ENCODE measurements at places on chromosomes 11 and 22.

DNA sequence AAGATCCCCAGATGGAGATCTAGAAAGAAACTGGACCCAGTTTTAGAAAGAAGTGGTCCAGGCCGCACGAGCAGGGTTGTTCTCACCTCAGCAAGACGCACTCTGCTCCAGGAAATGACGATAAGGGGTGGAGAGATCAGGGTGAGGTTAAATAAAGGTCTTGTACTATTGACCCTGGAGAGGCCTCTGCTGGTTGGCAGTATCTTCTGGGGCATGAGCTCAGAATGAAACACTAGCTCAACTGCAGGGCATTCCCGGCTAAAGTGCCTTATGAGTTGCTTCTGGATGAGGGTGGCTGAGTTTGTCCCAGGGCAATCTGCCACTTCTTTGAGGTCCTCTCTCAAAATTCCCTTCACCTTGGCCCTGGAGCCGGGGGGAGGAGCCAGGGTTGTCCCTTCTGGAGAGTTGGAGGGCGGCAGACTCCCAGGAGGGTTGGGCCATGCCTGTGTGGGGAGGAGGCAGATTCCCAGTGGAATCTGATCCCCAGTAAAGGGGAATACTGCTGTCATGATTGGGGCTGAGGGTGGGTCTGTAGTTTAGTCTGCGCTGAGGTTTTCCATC, 10.9 kb downstream of the USP2 start:
- no peak for DNase-seq

DNA sequence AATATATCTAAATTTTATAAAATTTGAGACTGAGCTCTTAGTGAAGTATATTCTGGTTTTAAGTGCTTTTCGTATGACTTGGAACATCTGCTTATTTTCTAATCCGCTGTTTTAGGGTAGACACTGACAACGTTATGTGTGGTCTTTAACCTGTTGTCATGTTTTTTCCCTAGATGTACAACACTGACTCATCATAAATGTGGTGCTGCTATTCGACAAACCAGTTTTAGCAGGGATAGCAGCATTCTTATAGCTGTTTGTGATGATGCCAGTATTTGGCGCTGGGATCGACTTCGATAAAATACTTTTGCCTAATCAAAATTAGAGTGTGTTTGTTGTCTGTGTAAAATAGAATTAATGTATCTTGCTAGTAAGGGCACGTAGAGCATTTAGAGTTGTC, 23.8 kb upstream of the HIKESHI start:
- no peak for DNase-seq

GRCh38 chr11:62770778-62771143, 435 bp upstream of the TAF6L start:
- DNase-seq, result peak; percentile 50

GRCh38 chr22:29337631-29338284, 22.3 kb upstream of the RASL10A start:
- DNase-seq, result no peak
